Stimulated activated CD8-positive, alpha-beta memory T cell treated with anti-CD3 and anti-CD28 coated beads, Interleukin-4, amount 100 ng/mL, for 1 hour (primary cell): ENCODE measurements at places on chromosomes 2 and 18.

- no peak for DNase-seq
These were observed 10.4 kb upstream of the ARID5A start for GRCh38 chr2:96526101-96526591.

DNA sequence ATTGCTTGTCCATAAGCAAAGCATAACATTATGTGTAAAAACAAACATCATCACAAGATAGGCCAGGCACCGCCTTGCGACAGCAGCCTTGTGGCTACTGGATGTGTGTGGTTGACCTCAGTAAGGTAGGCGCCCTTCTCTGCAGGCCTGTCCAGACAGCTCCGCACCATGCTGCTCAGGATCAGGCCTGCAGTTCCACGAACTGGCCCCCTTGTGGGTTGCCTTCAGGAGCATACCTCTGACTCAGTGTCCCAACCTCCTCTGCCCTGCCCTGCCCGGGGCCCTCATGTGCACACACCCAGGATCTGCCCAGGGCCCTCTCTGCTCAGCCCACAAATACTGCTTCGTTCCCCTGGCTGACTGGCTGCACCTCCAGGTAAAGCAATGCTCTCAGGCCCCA, 16.1 kb upstream of the ZNF236 start:
- no peak for DNase-seq

GRCh38 chr2:230541934-230542380, 126.0 kb downstream of the SP100 start:
- DNase-seq, result no peak

- no peak for DNase-seq
These were observed 450.8 kb downstream of the EIPR1 start for GRCh38 chr2:2926858-2927175.

DNA sequence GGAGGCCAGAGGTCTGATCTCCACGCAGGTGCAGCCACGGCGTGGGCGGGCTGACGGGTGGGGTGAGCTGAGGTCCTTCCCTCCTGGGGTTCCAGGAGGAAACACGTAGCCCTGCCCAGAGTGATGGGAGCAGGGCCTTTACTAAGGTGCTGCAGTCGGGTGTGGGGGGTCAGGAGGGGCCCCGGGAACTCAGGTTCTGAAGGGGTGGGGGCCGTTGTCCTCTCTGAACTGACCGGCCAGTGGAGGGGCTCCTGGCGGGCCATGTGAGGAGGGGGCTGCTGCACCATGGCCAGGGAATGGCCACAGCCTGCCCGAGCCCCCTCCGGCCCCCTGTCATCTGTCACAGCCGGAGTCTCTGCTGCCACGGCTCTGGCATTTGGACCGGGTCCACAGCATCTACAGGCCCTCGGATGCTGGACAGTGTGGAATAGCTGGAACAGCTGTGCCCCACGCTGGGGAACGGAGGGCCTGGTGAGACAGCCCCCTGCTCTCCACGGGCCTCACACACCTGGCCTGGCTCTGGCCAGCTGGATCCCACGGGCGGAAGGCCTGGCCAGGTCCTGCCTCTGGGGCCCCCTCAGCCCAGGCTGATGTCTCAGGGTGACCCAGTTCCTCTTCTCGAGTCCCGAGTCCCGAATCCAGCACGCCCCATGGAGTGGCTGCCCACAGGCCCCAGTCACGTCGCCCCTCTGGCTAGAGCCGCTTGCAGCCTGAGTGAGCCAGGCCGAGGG, 145.6 kb upstream of the GPC1 start:
- DNase-seq, result no peak

GRCh38 chr2:33529771-33530481, 53.5 kb downstream of the RASGRP3 start:
- DNase-seq, result no peak

GRCh38 chr18:6873040-6873751, 143.7 kb downstream of the ARHGAP28 start:
- DNase-seq, result no peak

DNA sequence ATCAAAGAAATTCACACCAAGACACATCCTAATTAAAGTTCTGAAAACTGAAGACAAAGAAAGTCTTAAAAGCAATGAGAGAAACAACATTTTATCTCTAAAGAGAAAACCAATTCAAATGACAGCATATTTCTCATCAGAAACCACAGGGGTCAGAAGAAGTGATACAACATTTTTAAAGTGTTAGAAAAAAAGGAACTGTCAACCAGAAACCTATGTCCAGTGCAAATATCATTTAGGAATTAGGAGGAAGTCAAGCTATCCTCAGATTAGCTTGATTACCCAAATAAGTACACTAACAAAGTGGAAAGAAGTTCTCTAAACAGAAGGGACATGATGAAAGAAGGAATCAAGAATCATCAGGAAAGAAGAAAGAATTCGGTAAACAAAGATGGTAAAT, 59.5 kb upstream of the BCL2L11 start:
- no peak for DNase-seq

- no peak for DNase-seq
These were observed 96.0 kb upstream of the GATA6 start for GRCh38 chr18:22073411-22073810.

GRCh38 chr2:83282043-83282795, 1176.9 kb downstream of the SUCLG1 start:
- DNase-seq, result no peak

DNA sequence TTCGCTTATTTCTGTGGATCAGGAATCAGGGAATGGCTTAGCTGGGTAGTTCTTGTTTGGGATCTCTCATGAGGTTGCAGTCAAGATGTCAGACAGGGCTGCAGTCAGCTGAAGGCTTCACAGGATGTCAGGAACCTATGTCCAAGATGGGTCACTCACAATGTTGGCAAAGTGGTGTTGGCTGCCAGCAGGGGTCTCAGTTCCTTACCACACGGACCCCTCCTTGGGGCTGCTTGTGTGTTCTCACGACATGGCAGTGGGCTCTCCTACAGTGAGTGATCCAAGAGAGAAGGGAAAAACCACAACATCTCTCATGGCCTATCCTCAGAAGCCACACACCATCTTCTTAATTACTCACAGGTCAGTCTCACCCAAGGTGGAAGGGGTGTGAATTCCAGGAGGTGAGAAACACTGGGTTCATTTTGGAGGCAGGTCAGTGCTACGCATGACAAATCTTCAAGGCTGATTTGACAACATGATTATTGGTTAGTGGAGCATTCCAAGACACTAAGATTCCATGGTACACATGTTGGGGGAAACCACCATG, 1.3 kb upstream of the ANTXR1 start:
- DNase-seq, result no peak

GRCh38 chr2:173997753-173998152, 32.6 kb upstream of the SP3 start:
- DNase-seq, result no peak

DNA sequence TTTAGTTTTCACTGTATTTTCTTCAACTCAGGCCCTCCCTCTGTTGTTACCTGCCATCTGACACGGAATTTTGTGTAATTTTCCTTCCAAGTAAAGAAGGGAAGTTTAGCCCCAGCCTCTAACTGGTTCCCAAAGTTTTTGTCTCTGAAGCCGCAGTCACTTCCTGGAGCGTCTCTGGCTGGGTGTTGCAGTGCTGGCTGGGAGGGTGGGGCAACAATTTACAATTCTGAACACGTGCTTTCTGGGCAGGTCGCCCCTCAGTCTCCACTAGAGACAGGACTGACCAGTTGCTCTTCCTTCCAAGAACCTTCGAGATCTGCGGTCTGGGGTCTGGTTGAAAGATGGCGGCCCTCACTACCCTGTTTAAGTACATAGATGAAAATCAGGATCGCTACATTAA, 3.5 kb downstream of the CNDP2 start:
- no peak for DNase-seq

DNA sequence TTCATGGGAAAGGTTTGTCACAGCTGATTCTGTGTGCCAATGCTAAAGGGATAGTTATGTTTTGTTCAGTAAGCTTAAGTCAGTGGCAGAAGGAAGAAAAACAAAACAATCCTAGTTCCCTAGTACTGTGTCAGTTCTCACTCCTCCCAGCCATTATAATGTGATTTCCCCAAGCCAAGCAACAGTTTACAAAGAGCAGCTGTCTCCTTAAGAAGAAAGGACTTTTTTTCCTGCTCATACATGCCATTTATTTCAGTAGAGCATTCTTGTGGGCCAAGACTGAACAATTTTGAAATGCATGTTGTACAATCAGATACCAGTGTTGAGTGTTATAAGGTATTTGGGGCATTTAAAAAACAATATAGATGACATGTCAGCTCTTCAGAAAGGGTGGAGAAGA, 52.1 kb downstream of the NEMP2 start:
- DNase-seq, result no peak

GRCh38 chr2:238820916-238821315, 27.0 kb upstream of the TWIST2 start:
- no peak for DNase-seq

- DNase-seq, result no peak
These were observed 13.5 kb downstream of the TEX51 start for GRCh38 chr2:126912201-126912600.

DNA sequence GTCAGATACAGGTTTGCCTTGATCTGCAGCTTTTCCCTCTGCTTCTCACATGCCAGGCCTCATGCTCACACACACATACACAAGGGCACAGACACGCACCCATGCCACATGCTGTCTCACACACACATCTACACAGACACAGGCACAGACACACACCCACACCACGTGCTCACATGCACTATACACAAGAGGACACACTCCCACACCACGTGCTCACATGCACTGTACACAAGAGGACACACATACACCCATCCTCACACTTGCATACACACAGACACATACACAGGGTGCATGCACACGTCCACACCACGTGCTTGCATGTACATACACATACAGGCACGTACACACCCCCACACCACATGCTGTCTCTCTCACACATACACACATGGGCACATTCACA, 253.8 kb downstream of the ATAD2B start:
- no peak for DNase-seq

GRCh38 chr2:19711470-19712372, 190.1 kb downstream of the TTC32 start:
- DNase-seq, result no peak

DNA sequence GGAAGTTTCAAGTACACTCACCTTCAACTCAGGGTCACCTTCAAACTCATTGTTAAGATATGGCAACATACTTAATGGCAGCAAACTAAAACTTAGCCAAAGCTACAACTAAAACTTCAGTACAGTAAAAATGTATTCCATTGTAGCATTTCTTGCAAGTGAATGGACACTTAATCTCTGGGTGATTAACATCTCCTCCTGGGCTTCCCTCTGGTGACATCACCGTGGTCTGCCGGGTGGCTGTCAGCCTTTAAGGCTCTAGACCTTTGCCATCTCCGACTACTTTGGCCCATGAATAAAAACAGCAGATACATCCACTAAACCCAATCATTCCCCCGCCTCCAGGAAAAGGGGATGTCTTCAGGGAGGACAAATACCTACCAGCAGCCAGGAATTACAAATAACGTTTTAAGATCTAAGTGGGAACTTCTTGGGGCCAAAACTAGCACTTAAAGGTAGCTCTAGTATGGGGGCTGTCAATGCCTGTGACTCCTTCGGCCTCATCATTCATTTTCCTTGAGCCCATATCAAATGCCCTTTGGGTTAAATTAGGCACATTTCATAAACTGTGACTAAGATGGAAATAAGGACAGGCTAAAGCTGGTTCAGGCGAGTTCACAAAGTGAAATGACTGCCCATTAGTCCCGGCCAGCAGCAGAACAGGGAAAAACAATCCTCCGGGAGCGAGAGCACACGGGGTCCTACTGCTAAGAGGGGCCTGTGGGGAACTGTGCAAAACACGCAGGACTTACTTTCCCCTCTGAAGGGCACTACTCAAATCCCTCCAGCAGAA, 1.1 kb downstream of the TFCP2L1 start:
- no peak for DNase-seq

GRCh38 chr2:159227467-159227866, 59.0 kb downstream of the WDSUB1 start:
- DNase-seq, result no peak

DNA sequence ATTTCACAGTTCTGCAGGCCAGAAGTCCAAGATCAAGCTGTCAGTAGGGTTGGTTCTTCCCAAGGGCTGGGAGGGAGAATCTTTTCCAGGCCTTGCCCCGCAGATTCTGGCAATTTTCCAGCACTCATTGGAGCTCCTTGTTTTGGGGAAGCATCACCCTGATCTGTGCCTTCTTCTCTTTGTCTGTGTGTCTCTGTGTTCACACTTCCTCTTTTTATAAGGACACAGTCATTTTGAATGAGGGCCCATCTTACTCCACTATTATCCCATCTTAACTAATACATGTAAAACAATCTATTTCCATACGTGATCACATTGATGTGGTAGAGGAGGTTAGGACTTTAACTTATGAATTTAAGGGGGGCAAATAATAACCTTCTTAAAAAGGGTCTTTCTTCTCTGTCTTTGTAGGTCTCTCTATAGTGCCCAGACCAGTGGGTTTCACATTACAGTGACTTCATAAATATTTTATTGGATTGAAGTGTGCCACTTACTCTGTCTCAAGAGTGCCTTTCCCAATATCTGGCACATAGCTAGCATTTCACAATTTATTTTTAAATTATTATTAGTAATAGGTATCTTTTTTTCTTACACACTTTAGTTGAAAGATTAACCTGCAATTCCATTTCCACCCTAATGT, 68.9 kb upstream of the CBLN2 start:
- DNase-seq, result no peak

DNA sequence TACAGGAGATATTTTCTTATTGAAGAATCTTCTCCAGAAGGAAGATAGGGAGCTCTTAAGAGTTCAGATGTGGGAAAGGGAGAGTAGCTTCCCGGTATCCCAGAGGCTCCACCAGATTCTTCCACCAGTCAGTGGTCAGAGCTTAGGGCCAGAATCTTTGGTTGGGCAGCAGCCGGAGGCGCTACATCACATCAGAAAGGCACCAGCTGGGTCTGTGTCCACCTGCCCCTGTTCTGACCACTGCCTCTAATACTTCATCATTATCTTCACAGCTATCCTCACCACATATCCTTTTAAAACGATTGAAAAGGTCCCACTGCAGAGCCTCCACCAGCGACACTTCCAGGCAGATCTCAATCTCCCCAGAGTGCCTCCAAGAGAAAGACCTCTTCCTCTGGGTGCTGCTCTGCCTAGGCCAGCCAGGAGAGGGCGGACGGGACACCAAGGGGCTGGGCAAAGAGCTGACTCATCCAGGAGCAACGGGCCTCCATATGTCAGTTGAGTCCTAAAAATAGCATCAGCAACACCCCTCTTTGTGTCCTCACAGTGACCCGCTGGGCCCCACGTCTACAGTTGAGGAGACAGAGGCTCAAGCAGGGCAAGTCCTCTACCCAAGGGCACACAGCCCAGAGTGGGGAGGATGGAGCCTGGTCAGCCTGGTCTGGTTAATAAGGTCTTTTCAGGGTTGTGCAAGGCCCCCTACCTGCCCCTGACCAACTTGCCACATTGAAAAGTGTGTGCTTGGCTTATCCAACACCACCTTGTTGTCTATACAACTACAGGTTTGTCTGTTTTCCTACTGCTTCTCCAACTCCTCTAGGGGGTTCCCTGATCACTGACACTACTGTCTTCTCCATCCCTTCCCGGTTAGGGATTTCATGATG, 81.2 kb downstream of the ADD2 start:
- DNase-seq, result no peak

- no peak for DNase-seq
These were observed 36.1 kb downstream of the ARHGAP15 start for GRCh38 chr2:143165291-143165690.

GRCh38 chr2:216210701-216211540, 101.8 kb downstream of the XRCC5 start:
- DNase-seq, result no peak

GRCh38 chr18:80130555-80130954, 21.5 kb downstream of the ADNP2 start:
- DNase-seq, result no peak
